ENCODE measurements at places on chromosomes 1 and 21.

- DNase-seq = peak; percentile 70
Measured at GRCh38 chr1:201468501-201468843, 516 bp downstream of the PHLDA3 start.

- DNase-seq = no peak
Measured at GRCh38 chr1:5586629-5587028, 405.6 kb downstream of the NPHP4 start.

- DNase-seq = no peak
Measured at GRCh38 chr21:34560609-34561008, 48.6 kb upstream of the KCNE1 start.

- DNase-seq = no peak
Measured at GRCh38 chr1:160399544-160400222, 681 bp upstream of the VANGL2 start.

GRCh38 chr1:169681140-169681539 is 30.3 kb downstream of the SELL start:
- DNase-seq = no peak

DNA sequence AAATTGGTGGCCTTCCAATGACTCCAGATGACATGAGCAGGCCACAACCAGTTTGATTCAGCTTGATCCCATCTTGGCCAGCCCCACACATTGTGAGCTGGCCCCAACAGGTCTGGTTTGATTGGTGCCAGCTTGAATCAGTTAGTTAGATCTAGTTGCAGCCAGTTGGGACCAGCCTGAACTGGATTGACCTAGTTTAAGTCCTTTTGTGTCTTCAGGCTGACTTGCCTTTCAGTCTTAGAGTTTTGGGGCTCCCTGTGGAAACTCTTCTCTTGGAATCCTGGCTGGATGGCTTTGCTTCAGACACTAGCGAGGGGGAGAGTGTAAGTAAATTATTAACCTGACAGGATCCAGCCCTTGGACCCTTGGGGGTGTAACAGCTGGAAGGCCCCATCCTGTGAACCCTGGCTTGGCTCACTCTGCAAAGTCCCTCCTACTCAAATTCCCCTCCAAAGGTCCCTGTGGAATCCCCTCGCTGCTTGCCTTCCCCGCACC is 36.2 kb upstream of the POU3F1 start:
- peak; percentile 22 for DNase-seq

GRCh38 chr1:162691999-162692575 is 59.8 kb downstream of the DDR2 start:
- DNase-seq = no peak

GRCh38 chr1:246324711-246325110 is 182.4 kb downstream of the SMYD3 start:
- DNase-seq = no peak

DNA sequence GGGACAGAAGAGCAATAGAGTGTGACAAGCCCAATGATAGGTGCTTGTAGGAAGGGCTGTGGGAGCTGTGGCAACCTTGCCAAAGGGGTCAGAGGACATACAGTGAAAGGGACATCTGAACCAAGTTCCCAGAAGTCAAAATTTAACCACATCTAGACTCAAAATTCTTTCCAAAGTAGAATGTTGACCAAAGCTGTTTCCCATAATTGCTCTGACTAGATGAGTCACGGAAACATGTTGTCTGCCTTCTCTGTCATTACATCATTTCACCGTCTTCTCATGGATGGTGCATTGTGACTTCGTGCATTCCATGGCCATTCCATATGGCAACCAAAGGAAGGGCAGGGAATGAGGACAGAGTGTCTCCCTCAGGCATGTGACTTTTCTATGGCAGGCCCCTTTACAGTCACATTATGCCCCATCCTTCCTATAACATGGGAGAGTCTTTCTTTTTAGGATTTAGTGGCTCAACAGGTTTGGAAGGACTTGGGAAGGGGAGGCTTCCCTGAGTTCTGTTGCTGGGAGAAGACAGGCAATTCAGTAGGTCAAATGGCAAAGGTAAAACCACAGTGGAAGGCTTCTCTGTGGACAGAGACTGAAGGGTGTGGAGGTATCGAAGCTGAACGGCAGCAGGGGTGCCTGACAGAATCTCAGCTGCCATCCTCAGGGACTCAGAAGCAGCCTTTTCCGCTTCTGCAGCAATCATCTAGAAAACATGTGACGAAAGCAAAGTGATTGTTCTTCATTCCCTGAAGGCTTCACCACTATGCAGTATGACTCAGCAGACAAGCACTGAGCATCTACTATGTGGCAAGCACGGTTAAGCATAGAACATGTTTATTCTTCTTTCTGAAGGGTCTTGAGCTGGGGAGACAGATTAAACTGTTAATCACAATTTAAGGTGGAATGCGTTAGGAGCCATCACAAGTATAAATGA is 24.7 kb downstream of the NPHS2 start:
- DNase-seq = peak; percentile 65

DNA sequence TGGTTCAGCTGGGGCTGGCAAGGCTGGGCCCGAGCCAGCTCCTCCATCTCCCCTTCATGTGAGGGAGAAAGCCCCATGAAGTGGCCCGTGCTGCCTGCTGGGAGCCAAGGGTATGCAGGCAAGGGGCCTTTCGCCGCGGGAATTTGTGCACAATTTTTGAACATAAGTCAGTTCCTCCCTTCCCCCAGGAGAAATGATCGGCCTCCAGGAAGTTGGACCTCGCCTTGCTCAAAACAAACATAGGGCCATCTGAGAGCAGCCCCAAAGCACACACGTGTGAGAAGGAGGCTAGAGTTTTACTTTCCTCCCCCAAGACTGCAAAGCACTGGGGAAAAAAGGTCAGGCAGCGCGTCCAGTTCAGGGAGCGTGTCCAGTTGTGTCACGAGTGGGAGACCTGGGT is 64.7 kb downstream of the PRDM16 start:
- DNase-seq = no peak

- DNase-seq = peak; percentile 9
Measured at GRCh38 chr1:177585302-177586220, 384.3 kb downstream of the SEC16B start.

DNA sequence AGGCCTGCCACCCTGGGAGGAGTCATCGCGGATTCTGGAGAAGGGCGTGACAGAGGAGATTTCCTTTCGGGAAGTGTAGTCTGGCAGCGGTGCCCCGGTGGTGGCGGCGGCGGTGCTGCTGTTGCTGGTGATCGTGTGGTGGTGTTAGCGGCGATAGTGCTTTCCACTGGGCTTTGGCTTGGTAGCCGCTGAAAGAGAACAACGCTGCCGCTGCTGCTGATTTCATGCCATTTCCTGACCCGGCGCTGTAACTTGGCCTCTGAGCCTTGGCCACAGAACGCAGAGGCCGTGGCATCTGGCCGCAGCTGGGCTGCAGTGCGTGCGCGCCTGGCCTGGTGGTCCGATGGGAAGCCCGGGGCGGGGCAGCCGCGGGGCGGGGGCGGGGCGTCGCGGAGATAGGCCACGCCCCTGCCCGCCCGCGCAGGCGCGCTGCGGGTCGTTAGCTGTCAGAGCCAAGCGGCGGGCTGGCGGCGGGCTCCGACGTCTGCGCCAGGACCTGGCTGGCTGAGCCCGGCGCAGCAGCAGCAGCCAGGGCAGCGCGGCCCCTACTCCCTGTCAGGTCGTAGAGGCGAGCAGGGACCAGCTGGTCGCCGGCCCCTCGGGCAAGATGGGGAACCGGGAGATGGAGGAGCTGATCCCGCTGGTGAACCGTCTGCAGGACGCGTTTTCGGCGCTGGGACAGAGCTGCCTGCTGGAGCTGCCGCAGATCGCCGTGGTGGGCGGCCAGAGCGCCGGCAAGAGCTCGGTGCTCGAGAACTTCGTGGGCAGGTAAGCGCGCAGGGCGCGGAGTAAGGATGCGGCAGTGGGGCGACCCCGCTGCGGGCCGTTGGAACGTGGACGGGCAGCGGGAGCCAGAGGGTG is at the start of gene DNM3:
Gene DNM3 (plus strand): TSS at position 449 of the 861 bp plus-strand sequence. CDS start 159 bp downstream, at position 608.
- DNase-seq = peak; percentile 79

GRCh38 chr1:102640312-102640711 is 468.0 kb downstream of the COL11A1 start:
- DNase-seq = no peak

DNA sequence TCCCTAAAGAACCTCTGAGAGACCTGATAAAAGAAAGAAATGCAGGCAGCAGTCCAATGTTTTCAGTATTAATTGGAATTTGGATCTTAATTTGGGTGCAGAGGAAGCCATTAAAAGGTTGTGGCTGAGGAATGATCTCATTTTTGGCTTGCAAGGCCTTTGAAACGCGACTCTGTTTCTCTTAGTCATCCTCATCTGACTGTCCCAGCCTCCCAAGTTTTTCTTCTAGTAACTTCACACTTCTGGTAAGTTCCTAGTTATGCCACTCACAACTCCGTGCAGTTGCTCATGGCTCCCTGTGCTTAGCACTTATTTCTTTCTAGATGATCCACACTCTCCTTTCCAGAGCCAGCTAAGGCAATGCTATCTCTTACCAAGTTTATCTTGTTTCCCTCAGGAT is 147.4 kb upstream of the USP24 start:
- DNase-seq = no peak

- DNase-seq = no peak
Measured at GRCh38 chr1:94126651-94127050, 5.7 kb upstream of the ABCA4 start.

- no peak for DNase-seq
Measured at GRCh38 chr21:33760641-33761440, 118.5 kb downstream of the ITSN1 start.

DNA sequence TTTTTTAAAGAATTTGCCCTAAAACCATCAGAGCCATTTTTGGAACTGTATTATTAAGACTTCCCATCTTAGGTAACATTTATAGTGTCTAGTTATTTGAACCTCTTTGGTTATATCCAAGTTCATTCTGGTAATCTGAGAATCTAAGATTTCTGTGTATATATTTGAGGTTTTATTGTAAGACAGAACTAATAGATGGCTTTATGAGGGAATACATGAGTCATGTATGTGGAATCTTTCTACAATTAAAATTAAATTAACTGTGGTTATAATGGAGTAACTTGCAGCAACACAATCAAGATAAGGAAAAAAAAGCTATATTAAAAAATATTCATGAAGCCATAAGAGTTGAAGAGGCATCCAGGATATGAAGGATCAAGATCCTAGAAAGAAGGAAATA is 92.1 kb downstream of the UBE2U start:
- DNase-seq = no peak

GRCh38 chr1:208204779-208205178 is 39.4 kb downstream of the PLXNA2 start:
- DNase-seq = no peak

- no peak for DNase-seq
Measured at GRCh38 chr21:28938726-28939125, 54.0 kb downstream of the LTN1 start.

DNA sequence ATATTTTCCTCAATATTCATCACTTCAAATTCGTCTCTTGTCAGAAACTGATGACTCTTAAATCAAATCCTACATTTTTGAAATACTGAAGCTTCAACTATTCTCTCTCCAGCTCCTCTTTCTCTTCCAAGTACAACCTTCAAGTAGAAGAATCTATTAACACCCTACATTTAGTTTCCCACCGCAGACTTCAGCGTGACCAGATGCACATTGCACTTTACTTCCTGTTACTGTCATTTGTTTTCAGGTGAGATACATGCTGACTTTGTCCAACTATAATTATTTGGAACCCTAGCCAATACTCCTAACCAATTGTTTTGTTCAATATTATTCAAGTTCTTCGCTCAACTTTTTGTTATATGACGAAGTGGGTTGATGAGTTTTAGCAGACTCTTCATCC is 116.0 kb downstream of the MRPL39 start:
- DNase-seq = peak; percentile 58

GRCh38 chr1:50278961-50279360 is 144.3 kb downstream of the DMRTA2 start:
- DNase-seq = no peak

GRCh38 chr1:75136921-75137641 is 2.9 kb downstream of the LHX8 start:
- DNase-seq = no peak

DNA sequence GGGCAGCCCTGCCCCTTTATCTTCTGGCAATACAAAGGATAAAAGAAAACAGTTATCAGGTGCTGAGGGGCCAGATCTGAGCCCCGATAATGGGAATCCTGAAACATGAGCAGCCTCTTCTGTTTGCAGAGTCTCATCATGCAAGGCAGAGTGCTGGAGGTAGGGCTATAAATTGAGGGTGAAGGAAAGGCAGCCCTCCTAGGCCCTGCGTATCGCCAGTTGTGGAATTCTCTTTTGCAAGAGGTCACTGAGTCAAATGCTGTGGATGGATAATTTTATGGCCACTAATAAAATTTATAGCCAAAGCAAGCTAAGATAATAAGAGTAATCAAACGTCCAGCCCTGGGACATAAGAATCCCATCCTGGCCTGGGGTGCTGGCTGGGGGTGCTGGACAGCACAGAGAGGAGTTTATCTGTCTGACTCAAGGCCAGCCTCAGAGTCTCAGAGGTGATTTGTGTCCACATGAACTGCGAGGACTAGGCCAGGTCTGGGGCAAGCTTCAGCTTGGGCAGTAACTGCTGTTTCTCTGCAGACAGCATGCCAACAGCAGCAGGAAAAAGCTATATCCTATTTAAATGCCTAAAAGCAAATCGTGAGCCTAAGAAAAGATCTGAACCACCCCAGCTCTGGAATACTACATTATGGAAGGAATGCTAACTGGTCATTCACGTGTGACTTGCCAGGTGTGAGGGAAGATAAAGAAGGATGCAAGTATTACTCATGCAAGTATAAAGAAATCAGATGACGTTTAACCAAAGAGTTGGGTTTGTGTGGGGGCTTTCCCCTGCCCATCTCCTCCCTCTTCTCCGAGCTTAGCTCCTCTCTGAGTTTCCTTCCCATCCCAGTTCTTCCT is 254.8 kb downstream of the KIF26B start:
- DNase-seq = no peak

DNA sequence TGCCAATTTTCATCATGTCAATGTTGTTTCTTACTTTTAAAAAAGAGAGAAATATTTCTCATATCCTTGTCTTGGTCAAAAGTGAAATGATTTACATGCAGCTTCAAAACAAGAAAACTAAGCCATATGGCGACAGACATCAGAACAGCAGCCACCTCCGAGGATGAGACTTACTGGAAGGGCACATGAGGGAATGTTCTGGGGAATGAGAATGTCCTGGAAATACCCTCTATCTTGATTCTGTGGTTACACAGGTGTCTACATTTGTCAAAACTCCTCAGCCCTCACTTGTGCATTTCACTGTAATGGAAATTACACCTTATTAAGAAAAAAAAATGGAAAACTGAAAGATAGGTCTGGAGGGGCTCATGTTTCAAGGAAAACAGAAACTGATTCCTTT is 14.2 kb upstream of the ECE1 start:
- DNase-seq = no peak

DNA sequence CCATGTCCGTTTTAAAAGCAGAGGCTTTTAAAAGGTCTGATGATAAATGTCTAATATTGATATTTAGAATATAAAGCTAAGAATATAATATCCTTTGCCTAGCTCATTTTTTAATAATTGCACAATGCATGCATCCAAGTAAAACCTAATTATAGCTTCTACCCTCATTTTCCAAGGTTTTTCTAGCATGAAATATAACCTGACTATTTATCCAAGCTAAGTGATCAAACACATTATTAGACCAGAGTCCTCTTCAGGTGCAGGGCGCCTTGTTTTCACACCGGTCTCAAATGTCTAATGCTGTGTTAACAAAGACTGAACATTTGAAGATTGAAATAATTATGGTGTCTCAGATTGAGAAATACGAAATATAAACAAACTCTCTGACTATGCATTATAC is 648.9 kb upstream of the CXADR start:
- no peak for DNase-seq

- no peak for DNase-seq
Measured at GRCh38 chr1:78916986-78917385, 89.5 kb downstream of the ADGRL4 start.

GRCh38 chr1:103156966-103157365 is 48.6 kb upstream of the COL11A1 start:
- no peak for DNase-seq

- peak; percentile 40 for DNase-seq
Measured at GRCh38 chr1:78673120-78673519, 23.5 kb downstream of the IFI44 start.
